ENCODE measurements at places on chromosomes 6 and 20.
A peak's percentile ranks its signal among the peaks of the same experiment; 100 is the strongest.

DNA sequence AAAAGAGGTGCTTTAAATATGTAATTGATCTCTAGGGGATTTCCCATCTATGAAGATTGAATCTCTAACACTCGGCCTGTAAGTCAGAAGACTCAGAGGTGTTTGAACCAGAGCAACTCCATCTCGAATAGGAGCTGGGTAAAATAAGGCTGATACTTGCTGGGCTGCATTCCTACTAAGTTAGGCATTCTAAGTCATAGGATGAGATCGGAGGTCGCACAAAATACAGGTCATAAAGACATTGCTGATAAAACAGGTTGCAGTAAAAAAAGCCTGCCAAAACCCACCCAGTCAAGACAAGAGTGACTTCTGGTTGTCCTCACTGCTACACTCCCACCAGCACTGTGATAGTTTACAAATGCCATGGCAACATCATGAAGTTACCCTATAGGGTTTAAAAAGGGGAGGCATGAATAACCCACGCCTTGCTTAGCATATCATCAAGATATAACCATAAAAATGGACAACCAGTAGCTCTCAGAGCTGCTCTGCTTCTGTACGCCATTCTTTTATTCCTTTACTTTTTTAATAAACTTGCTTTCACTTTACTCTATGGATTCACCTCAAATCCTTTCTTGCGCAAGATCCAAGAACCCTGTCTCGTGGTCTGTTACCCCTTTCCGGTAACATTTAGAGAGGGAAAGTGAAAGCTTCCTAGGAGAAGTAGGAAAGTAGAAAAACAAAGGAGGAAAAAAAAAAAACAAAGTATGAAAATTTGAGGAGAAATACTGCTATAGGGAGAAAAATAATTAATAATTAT, 129.7 kb upstream of the PHACTR1 start:
- DNase-seq: no peak

DNA sequence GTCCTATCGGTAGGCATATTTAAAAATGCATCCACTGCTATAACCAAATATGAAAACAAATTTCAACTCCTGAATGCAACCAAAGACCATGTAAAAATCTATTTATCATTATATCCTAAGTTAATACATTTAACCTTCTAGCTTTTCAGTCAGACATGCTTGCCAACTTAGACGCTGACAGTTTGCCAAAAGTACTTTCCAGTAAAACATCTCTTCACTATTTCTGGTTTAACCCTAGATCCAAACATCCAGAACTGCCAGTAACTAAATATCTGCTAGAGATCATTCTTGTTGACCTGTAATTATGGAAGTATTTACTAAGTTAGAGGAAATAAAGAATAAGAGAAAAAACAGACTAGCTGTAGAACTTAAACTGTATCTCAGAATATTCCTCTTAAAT, 210.2 kb upstream of the THEMIS start:
- no peak for DNase-seq

DNA sequence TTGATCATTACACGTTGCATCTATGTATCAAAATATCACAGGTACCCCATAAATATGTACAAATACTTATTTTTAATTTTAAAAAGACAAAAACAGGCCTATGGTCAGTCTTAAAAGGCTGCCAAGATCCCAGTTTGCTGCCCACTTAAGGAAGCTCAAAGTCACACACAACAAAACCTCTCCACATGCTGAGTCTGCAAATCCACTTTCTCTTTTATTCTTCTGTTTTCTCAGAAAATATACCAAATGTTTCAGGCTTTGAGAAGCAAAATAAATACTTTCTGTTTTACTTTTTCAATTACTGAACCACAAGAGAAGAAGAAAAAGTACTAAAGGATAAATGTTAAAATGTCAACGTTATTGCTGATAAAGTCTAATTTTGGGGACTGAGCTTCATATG, 107.8 kb upstream of the MANEA start:
- no peak for DNase-seq

DNA sequence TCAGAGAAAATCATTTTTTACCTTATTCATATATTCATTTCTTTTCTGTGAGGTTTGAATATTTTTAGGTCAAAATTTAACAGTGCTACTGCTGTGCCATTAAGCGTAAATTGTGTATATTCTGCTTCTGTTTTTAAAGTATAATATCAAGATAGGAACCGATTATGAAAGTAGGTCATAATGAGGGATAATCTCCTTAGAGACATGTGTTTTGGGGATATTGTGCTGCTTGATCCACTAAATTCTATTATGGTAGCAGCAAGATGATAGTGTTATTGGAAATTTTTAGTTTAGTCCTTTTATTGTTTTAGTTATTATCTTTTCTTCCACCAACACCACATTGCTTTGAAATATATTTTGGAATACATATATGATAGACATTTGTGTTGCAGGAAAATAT, 244.0 kb downstream of the RIMS1 start:
- DNase-seq: no peak

- DNase-seq: peak; percentile 28
Measured at GRCh38 chr6:12265791-12266190, 24.4 kb upstream of the EDN1 start.

GRCh38 chr20:35251613-35251940, 25.1 kb downstream of the MMP24 start:
- DNase-seq: no peak

DNA sequence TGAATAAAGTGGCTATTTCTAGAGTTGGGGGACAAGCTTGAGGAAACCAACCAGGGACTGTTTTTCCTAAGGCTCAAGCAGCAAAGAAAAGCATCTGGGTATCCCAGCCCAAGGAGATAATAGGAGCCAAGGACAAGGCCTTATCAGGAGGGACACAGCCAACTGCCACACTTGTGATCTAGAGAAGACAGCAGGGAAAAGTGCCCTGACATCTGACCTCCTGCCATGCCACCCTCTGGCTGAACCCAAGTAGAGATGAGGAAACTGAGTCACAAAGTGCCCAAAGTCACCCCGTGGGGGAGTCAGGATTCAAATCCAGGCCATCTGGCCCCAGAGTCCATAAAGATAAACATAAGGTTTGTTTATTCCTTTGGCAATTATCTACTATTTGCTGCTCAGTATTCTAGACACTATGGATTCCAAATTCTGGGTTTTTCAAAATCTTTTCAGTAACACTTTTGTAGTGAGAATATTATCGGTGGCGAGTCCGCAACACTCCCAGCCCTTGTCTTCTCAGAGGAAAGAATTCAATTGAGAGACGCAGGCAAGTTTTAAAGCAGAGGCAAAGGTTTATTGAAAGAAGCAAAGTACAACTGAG, 3.5 kb upstream of the LBP start:
- no peak for DNase-seq

DNA sequence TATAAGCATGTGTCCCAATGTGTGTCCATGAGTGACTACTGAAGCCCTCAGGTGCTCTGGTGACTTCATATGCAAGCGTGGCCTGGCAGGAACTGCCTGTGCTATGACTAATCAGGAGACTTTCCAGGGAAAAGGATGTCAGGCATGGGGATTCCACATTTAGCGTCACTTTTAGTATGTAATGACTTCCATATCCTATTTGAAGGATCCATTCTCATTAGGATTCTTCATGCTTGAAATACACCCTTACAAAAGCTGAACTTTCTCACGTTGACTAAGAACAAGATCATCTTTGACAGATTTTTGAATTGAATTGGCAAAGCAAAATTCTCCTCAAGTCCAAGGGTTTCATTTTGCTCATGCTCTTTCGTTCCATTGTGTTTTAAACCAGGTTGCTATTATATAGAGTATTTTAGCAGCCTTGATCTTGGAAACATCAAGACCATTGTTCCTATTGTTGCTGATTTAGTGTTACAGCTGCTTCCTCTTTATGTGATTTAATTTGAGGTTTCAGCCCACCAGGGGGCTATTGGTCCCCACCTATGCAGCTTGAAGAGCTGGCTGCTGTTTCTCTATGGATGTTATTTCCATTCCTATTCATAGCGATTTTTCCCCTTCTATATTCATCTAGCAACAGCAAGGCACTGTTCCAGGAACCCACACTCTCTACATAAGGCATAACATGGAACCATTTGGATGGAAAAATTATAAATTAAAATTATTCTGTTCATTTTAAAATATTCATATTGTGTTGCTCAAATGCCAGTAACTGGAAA, 418.6 kb downstream of the CDKAL1 start:
- peak; percentile 69 for DNase-seq

GRCh38 chr6:112839525-112839961, 492.4 kb downstream of the RFPL4B start:
- DNase-seq: peak; percentile 49

DNA sequence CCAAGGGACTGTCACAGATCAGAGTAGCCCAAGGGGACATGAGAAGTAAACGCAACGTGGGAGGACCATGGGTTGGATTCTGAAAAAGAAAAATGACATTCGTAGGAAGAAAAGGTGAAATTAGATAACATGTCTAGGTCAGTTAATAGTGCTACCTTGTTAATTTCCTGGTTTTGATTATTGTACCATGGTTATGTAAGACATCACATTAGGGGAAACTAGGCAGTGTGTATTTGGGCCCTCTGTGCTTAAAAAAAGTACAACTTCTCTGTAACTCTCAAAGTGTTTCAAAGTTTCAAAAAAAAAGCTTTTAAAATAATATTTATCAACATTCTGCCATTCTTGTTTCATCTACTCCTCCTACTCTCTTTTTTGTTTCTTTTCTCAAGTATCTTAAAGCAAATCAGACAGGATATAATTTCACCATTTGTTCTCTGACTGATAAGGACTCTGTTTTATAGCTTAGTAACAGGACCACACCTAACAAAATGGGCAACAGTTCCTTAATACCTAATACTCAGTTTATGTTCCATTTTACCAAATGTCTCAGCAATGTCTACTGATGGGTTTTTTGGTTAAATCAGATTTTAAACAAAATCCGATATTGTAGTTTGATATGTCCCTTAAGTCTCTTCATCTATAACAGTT, 97.1 kb upstream of the PLCB4 start:
- no peak for DNase-seq

DNA sequence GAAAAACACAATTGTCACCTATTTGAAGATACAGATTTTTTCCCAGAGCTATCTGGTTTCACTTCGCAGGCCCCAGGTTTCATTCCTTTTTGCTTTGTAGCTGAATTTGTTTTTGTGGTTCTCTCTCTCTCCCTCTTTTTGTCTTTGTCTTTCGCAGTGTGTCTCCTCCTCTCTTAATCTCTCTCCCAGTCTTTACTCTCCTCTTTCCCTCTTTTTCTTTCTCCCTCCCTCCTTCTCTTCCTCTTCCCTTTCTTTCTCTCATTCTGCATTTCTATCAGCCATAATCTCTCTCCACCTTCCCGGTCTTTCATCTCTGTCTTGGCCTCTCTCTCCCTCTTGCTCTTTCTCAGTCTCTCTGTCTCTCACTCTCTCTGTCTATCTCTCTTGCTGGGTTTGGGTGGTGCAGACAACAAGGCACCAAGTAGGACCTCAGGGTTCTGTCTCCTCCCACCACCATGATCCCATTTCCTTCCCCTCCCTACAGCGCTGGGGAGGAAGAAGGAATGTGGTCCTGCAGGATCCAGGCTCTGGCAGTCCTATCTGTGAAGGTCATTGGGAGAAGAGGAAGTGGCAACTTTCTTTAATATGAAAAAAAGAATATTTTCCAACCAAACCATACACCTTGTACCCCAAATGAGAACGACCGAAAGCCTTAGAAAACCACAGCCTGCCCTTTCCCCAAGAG, 63.2 kb downstream of the BANF2 start:
- no peak for DNase-seq

DNA sequence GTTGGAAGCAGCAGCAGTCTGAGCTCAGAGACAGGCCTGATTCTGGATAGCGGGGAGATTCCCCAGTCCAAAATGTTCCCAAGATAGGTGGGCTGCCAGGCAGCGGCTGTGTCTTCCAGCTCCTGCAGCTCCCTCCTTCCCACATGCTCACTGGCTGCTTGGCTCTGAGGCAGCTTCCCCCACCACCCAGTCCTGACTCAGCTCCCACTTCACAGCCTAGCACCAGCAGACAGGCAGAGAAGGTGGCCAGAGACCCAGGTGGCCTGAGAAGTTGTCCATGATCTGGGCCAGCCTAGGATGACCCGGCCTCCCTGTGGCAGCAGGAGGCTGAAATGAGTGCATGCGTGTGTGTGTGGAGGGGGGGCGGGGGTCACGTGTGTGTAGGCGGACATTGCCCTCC, 94.9 kb downstream of the MDGA1 start:
- no peak for DNase-seq

DNA sequence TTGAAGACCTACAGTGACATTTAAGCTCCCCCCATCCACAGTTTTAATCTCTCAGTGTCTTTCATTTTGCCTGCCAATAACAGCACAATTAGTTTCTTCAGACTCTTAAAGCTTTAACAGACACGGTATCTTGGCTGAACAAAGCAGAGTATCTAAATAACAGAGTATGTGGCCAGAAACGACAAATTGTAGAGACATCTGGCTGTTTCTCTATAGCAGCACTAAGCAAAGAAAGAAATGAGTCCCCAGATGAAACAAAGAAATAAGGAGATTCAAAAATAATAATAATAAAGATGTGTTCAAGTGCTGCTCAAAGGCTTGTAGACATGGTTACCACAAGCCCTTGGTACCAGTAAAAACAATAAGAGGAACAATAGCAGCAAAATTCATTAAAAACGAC, 97.8 kb upstream of the HDAC2 start:
- DNase-seq: no peak

GRCh38 chr6:152338335-152339125, 298.6 kb downstream of the SYNE1 start:
- peak; percentile 55 for DNase-seq

DNA sequence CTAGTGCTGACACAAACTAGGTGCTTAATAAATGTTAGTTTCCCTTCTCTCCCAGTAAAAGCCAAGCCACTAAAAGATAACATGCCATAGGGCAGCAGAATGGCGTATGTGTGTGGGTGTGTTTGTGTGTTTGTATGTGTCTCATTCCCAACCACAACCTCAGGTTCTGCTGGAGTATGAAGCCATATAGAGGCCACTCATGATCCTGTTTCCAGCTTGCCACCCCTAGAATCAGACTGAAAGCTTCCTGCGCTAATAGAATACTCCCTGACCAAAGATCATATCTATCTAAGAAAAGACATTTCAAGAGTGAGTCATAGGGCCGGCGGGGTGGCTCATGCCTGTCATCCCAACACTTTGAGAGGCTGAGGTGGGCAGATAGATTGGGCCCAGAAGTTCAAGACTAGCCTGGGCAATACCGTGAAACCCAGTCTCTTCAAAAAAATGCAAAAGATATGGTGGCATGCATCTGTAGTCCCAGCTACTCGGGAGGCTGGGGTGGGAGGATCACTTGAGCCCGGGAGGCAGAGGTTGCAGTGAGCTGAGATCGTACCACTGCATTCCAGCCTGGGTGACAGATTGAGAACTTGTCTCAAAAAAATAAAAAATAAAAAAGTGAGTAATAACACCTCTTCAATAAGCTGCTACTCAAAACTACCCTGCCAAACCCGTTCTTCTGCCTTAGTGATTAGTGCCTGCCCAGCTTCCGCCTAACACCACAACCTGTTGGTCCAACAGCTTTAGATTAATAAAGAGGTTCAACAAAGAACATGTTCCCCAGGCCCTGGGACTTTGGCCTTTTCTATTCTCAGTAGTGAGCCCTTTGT, 11.8 kb upstream of the SNRPC start:
- no peak for DNase-seq

Measured in AG08395 (cell line).